ENCODE measurements at places on chromosomes 11 and 22. TPM values are rescaled to one million over a fixed set of nuclear protein-coding genes. Genes with fewer than 3 reads are reported as not detected.

MRGPRX4 gene
- total RNA-seq: not detected

TMEM191C gene
- total RNA-seq: 2.2 TPM

OR4S1 gene
- not detected for total RNA-seq

VPREB1 gene
- total RNA-seq: not detected
